ENCODE measurements at places on chromosomes 4 and X.
A peak's percentile ranks its signal among the peaks of the same experiment; 100 is the strongest.

- DNase-seq = no peak
These were observed 22.4 kb downstream of the SH3TC1 start for GRCh38 chr4:8221476-8221875.

DNA sequence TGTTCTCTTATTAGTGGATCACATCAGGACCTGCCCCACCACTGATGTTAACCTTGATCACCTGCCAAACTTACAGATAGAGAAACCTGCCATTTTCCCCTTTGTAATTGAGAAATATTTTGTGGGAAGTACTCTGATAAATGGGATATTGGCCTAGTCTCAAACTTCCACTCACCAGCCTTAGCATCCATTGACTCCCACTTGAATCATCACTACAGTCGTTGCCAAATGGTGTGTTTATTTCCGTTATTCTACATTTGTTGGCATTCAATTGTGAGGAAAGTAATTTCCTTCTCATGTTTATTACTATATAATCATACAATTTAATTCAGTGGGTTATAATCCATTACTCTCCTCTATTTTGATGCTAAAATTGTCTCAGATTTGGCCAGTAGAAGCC lies 156.4 kb upstream of the CXCL13 start:
- no peak for DNase-seq

DNA sequence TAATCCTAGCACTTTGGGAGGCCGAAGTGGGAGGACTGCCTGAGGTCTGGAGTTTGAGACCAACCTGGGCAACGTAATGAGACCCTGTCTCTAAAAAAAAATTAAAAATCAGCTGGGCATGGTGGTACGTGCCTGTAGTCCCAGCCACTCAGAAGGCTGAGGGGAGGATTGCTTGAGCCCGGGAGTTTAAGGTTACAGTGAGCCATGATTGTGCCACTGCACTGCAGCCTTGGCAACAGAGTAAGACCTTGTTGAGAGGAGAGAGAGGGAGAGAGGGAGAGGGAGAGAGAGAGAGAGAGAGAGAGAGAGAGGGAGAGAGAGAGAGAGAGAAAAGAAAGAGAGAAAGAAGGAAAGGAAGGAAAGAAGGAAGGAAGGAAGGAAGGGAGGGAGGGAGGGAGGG lies 144.9 kb downstream of the RASL11B start:
- DNase-seq = no peak

- no peak for DNase-seq
These were observed 346.3 kb upstream of the GALNT7 start for GRCh38 chr4:172822331-172822730.

- peak; percentile 83 for DNase-seq
These were observed at the start of gene WDR13 for GRCh38 chrX:48597353-48598264. Gene WDR13 (plus strand): TSS chrX:48597492. CDS start chrX:48597997, 505 bp downstream.

DNA sequence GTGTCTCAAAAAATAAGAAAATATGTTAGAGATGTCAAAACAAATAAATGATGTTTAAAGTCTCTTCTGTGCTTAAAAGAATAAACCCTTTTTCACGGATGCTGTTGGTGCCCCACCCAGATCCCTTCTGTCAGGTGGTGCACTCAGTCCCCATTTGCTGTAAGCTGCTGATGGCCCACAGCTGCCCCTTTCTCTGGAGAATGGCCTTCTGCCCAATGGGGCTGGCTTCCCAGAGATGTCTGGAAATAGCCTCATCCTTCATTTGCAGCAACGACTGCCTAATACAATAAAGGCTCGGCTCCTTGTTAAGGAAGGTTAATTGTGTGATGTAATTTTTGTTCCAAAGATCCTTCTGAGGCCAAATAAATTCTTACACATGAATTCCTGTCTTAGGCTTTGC lies 31.8 kb downstream of the ETNPPL start:
- DNase-seq = no peak

DNA sequence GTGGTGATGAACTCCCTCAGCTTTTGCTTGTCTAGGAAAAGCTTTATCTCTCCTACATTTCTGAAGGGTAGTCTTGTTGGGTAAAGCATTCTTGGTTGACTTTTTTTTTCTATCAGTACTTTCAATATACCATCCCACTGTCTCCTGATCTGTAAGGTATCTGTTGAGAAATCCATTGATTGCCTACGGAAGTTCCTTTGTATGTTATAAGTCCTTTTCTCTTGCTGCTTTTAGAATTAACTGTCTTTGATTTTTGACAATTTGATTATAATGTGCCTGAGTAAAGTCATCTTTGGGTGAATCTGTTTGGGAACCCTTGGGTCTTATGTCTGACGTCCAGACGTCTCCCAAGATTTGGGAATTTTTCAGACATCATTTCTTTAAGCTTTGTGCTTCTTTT lies 30.8 kb downstream of the SCLT1 start:
- DNase-seq = no peak

DNA sequence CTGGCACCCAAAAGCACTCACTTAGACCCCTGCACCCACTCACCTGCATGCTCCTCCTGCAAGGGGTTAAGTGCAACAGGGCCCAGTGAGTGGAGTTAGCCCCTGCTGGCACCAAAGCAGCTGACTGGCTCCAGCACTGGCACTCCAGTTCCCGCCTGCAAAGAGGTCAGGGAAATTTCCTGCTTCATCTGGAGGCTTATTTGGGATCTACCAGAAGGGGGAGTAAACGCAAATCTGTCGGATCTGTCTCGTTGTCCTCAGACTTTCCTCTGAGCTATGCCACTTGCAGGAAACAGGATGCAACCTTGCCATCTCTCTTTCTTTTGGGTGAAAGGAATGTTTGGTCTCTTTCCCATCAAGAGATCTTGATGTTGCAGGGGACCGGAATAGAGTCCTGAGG lies 435.6 kb downstream of the PCDH10 start:
- no peak for DNase-seq

DNA sequence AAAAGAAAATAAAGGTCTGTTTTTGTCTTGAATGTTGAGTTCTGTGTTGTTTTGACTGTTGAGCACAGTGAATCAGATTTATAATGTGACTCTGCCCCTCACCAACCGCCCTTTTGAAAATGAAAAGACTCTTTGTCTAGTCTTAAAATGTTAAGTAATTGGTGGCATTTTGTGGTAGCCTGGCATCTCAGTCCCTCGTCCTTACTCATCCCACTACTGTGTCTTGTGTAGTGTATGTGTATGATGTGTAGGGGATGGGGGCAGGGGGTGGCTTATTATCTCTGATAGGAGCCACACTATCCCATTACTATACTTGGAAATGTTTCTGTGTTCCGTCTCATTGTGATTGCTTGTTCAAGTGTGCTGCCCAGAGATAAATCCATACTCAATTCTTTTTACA lies 12.2 kb downstream of the KLHL34 start:
- no peak for DNase-seq

DNA sequence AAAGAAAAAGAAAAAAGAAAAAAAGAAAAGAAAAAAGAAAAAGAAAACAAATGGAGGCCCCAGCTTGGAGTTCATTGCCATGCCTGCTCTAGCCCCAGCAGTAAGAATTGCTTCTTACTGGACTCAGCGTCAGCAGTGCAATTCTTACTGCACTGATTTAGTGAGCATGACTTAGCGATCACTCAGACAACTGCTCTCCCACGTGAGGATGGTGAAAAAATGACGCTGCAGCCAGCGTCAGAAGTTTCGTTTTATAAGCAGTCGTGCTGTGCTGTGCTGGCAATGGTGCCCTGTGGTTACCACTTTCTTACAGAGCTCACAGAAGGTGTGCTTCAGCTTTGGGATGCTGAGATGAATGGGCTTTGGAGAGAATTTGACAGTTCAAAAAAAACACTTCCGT lies 68.3 kb upstream of the DDX3X start:
- DNase-seq = peak; percentile 36

DNA sequence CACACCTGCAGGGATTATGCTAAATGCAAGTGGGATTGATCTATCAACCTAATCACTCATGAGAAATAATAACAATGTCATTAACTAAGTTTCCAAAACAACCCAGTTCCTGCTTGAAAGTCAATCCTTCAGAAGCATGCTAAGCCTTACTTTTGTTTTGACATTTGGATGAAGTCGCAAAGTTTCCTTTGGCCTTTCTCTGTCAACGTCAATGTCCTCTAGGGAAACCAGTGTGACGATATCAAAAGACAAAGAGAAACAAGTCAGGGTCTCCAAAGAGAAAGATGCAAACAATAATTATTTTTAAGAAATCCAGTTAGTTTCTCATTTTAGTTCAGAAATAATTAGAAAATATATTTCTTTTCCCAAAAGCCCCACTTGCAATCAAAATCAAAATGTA lies 86.7 kb upstream of the SRD5A3 start:
- no peak for DNase-seq

GRCh38 chr4:122633211-122633610 lies 12.3 kb upstream of the IL21 start:
- no peak for DNase-seq

GRCh38 chr4:116880625-116881024 lies 204.8 kb downstream of the TRAM1L1 start:
- no peak for DNase-seq
